KG1 (cell line): ENCODE measurements at places on chromosomes 2 and 18.

GRCh38 chr18:44726059-44726421 lies 45.4 kb downstream of the SETBP1 start:
- DNase-seq: no peak

- no peak for DNase-seq
These were observed 282.9 kb upstream of the SLC8A1 start for GRCh38 chr2:40734797-40735196.

GRCh38 chr2:71452565-71452964 lies 796 bp upstream of the DYSF start:
- no peak for DNase-seq

GRCh38 chr18:55002261-55002660 lies 43.0 kb upstream of the CCDC68 start:
- DNase-seq: no peak

- no peak for DNase-seq
These were observed 670 bp upstream of the MOCOS start for GRCh38 chr18:36186461-36187192.

DNA sequence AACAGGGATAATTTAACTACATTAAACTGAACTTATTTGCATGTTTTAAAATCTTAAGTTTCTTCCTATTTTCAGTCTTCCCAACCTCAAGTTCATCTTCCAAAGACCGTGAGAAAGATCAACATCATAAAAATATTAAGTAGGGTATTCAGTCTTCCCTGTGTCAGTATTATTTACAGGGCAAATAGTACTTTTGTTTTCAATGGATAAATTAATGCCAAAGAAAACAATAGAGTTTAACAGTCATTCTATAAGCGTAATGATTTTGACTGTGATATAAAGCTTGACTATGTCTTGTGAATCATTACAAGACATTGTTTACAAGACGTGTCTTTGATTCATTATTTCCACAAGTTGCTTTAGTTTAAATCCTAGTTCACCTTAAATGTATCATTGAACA lies 48.0 kb upstream of the NRXN1 start:
- no peak for DNase-seq

GRCh38 chr2:216350214-216350791 lies 22.0 kb downstream of the MARCHF4 start:
- DNase-seq: no peak

DNA sequence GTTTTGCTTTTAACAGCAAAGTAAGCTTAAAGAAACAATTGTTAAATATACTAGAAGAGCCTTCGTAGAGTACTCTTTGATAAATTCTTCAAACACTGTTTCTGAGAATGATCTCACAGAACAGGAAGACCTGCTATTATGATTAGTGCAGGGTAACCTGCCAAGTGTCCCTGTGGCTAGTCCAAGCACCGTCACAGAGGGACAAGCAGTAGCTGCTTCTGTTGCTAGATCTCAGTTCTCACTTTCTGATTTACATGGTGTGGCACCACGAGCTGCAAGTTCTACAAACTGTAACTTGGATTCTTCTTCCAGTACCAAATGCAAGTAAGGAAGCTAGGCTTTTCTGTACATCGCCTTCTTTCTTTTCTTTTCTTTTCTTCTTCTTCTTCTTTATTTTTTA lies 121.5 kb downstream of the PIEZO2 start:
- no peak for DNase-seq

DNA sequence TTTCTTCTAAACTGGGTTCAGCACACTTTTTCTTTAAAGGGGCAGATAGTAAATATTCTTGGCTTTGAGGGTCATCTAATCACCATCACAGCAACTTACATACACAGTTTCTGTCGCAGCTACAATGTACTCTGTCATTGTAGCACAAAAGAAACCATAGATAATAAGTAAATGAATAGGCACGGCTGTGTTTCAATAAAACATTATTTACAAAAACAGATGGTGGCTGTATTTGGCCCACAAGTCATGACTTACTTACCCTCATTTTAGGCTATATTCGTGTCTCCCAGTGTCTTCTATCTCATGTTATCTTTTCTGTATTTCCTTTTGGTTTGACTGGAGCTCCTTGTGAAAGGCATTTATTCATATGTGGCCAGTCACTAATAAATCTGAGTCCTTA lies 168.3 kb downstream of the MAP2 start:
- no peak for DNase-seq

- DNase-seq: no peak
These were observed 149.7 kb upstream of the TANK start for GRCh38 chr2:161010503-161011015.

GRCh38 chr2:111669928-111670695 lies 213.9 kb downstream of the ANAPC1 start:
- DNase-seq: no peak

GRCh38 chr2:37052600-37053332 lies 31.4 kb downstream of the HEATR5B start:
- DNase-seq: no peak

DNA sequence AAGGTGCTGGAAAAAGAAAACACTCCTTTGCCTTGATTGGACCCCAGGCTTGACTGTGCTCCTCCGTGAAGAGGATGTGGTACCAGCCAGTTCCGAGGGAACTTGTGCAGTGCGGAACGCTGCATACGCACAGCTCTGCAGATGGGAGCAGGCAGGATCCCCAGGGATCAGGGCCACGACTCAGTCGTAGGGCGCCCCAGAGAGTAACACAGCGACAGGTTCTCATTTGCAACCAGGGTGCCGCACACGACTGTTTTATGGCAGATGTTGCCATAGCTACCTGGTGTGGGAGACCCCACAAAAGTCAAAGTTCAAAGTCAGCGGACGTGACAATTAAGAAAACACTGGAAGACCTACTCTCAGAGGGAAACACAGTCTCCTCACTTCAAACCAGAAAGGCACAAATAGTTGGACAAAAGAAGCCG lies 779 bp downstream of the MALL start:
- DNase-seq: no peak

- no peak for DNase-seq
These were observed 30.7 kb downstream of the GPD2 start for GRCh38 chr2:156466739-156467405.

DNA sequence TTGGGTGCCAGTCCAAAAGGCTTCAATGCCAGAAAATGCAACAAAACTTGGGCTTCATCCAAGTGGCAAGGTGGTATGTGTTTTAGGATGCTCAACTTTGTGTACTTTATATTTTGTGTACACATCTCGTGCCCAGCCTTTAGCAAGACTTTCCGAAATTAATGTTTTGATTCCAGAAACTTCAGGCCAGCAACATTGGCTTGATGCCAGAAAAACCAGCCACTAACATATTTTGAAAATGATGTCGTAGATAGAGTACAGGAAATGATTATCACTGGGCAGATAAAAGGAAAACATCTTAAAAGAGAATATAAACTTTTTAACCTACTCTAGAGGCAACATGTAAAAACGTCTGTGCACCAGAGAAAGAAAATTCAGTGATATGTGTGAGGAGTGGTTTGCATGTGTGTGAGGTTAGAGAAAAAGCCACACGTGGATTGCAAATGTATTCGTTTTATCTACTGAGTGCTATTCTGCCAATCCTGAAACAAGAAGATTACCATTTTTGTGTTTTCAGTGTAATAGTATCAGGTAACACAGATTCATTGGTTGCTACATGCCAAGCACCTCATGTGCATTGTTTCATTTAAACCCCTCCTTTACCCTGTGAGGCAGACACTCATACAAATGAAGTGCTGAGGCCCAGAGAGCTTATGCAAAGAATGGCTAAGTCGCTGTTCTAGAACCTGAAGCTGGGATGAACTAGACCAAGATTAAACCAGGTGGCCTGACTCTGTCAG lies 264.8 kb downstream of the C1D start:
- DNase-seq: no peak

DNA sequence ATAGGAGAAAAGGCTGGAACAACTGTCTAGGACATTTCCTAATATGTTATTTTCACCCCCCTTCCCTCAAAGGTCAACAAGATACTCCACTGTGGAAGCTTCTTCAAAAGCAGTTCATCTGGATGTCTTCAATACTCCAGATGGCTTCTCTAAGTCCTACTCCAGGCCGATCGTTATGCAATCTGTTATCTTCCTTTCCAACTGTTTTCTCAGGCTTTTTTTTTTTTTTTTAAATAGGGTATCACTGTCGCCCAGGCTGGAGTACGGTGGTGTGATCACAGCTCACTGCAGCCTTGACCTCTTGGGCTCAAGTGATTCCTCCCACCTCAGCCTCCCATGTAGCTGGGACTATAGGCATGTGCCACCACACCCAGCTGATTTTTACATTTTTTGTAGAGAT lies 26.3 kb downstream of the ATP8B1 start:
- no peak for DNase-seq

DNA sequence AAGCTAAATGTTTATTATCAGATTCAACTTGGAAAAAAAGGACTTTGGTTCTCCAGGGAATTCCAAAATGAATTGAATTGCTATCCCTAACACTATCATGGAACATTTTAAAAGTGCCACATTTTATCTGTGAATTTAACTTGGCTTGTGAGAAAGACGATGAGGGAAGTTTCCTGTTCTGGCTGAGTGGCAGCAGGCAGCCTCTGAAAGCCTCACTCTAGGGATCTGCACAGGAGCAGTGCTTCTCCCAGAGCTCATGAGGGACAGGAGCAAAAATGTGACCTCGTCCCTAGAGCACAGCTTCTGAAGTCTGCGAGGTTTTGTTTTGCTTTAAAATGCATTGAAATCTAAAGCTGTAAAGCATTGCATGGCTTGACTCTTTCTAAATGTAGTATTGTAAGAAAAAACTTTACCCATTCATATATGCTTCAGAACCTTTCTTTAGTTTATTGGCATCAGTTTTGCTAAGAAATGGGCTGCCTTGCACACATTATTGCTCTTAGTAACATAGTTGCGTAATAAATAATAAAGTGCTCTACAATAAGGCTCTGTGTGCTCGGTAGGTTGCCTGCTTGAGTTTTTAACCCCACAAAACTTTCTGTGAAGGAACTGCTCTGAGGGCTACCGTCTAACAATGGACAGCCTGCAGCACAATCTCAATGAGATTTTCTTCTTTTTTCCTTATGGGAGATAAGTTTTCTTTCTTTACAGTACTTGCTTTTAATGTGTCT lies 136.2 kb upstream of the CDCA7 start:
- no peak for DNase-seq
